NCI-H1092 treated with DMSO at 0.1 percent for 48 hours (cell line): ENCODE measurements at places on chromosomes 12 and 14.

GRCh38 chr14:77883847-77884238 lies 83.9 kb downstream of the ADCK1 start:
- DNase-seq = no peak

- DNase-seq = no peak
Observed at GRCh38 chr12:69095765-69096477, 143.4 kb upstream of the CPSF6 start.

DNA sequence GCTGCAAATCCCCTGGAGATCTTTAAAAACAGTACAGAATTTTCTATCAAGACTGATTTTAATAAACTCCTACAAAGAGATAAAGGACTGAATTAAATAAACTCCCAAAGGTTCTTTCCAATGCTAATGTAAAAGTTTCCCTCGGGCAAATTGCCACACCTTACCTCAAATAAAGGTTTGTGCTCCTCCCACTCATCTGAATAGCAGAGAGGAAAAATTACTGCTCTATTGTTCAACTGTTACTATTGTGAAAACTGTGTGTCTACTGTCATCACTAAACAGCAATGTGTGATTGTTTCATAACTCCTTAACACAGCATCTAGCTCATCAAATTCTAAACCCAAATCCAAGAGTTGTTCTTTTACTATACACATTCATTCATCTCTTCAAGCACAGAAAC lies 3.2 kb downstream of the SPTLC2 start:
- DNase-seq = no peak

DNA sequence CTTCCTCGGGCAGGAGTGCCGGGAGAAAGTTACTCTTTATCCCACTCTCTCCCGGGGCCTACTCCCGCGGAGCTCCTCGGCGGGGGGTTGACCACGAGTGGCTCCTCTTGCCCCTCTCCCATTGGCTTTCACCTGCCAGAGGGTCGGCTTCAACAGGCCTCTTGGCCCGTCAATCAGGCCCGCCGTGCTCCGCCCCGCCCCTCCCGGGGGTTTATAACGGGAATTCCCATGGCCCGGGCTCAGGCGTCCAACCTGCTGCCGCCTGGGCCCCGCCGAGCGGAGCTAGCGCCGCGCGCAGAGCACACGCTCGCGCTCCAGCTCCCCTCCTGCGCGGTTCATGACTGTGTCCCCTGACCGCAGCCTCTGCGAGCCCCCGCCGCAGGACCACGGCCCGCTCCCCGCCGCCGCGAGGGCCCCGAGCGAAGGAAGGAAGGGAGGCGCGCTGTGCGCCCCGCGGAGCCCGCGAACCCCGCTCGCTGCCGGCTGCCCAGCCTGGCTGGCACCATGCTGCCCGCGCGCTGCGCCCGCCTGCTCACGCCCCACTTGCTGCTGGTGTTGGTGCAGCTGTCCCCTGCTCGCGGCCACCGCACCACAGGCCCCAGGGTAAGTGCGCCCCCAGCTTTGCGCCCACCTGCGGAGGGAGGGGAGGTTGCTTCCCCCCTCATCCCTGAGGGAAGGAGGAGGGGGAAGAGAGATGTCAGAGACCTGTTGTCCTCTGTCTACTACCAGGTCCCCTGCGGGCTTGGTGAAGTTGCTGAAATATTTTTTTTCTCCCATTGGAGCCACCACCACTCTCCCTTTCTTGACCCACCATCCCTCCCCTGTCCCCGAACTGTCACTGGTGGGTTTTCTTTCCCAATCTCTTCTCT lies at the start of gene SMOC1:
Gene SMOC1, plus strand, starts transcription at position 242 of the 869 bp plus-strand sequence. Its CDS starts 263 bp downstream, at position 505.
- peak; percentile 69 for DNase-seq

GRCh38 chr14:28652782-28653181 lies 113.8 kb upstream of the FOXG1 start:
- DNase-seq = no peak

- DNase-seq = no peak
Observed at GRCh38 chr14:32134448-32135097, 57.5 kb downstream of the ARHGAP5 start.

DNA sequence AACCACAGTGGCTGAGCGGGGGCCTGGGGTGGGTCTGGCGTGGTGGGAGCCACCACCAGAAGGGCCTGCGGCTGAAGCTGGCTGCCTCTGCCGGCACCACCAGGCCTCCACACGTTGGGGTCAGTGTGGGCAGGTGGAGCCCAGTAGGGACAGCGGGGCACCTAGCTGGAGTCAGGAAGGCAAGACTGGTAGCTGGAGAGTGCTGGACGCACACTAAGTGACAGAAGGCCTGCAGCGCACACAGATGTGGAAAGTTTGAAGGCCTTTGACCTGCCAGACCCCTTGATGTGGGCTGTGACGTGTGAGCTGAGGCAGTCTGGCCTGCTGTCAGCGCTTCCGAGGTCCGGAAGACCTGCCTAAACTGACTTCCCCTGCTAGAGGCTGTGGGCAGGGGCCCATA lies 26.3 kb downstream of the RIN3 start:
- no peak for DNase-seq

DNA sequence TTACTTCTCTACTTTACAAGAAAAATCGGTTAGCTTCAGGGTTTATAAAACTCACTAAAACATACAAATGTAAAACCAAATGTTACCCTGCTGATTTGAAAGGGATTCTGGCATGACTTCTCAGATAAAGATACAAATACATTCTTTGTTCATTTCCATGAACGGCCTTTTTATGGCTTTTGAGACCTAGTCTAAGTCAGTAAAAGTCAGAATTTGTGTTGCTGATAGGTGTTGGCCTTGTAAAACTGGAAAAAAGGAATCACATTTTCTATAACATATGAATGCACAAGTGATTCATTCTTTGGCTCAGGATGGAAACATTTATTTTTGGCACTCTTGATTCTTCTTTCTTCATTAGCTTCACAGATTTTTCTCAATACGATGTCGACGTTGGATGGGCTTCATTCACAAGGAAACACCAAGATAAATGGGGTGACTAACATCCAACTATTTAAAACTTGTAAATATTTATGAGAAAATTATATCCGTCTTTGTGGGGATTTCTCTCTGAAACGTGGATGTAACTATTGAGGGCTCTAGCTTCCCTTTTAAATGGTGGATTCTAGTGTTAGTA lies 27.0 kb upstream of the CPM start:
- DNase-seq = no peak

- DNase-seq = no peak
Observed at GRCh38 chr14:99468836-99469592, 11.6 kb downstream of the SETD3 start.

DNA sequence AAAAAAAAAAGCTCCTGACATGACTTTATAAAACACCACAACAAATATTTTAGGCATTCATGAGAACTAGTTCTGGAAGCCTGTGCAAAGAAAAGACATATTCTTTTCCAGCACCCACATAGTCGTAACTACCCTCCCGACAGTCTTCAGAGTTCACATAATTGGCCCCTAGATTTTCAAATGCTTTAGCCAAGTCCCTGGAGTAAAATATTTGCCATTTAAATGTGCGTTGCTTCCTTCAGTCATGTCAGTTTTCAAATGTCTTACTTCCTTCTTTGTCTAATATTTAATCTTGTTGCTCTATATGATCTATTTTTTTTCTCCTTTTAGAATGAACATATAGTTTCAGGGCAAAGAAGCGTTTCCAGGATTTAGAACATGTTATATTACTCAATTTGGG lies 66.8 kb upstream of the KRAS start:
- DNase-seq = no peak

DNA sequence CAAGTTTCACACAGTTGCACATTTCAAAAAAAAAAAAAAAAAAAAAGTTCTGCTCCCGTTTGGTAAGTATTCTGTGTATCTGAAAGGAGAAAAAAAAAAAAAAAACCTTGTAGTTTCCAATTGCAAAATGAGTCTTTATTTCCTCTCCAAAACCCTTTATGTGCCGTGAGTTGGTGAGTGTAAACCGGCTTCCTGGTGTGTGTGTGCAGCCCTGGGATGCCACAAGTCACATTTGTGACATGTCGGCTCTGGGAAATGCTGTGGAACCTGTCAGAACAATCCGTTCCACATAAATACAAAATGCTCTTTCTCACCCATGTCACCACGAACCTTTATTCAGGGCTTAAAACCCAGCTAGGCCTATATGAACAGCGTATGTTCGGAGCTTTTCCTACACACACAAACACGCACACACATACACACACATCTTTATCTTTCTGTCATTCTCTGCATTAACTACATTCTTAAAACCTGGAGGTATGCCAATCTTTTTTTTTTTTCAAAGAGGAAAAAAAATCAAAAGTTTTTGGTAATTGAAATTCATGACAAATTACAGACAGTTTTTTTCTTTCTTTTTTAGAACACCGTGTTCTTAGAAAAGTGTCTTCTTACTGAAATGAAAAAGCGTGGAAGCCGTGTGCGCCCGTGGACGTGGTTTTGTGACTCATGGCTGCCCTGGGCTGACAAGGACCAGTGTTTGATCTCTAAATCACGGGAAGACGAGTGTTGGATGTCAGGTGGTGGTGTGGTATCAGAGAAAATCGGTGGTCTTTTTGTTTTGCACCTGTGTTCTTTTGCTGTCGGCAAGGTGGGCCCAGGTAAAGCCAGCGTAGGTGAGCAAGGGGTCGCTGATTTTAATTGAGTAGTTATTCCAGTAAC lies 612.0 kb downstream of the VRK1 start:
- DNase-seq = no peak

DNA sequence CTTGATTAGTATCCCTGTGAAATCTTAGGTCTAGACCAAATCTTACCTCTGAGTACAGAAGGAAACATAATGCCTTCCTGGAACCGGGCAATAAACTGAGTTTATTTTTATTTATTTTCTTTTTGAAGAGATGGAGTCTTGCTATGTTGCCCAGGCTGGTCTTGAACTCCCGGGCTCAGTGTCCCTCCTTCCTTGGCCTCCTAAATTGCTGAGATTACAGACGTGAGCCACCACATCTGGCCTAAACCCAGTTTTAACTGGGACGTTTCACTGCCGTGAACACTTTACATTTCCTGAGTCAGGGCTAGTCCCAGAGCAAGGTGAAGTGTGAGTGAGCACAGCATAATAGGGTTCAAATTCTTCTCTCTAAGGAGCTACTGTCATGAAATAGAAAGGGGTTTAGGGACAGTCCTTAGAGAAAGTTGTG lies 671 bp downstream of the GUCY2C start:
- no peak for DNase-seq

DNA sequence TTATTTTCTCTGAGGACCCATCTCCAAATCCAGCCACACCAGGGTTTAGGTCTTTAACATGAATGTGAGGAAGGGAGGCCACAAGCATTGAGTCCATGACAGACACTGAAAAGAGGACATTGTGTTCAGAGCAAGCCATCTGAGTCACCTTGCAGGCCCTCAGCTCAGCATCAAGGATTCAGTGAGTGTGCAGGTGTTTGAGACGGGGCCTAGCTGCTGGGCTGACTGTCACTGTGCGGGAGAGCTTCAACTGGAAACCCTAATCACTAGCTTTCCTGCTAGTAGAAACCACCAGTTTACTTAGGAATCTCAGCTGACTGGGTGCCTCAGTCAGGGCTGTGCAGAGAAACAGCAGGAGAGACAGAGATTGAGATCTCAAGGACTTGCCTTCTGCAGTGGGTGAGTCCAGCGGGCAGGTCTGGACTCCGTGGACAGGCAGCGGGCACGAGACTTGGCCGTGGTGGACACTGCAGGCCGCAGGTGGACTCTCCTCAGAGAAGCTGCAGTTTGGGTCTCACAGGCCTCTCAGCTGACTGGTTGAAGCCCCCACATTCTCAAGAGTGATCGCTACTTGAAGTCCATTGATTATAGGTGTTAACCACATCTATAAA lies 86.1 kb upstream of the DYNC1H1 start:
- DNase-seq = no peak

DNA sequence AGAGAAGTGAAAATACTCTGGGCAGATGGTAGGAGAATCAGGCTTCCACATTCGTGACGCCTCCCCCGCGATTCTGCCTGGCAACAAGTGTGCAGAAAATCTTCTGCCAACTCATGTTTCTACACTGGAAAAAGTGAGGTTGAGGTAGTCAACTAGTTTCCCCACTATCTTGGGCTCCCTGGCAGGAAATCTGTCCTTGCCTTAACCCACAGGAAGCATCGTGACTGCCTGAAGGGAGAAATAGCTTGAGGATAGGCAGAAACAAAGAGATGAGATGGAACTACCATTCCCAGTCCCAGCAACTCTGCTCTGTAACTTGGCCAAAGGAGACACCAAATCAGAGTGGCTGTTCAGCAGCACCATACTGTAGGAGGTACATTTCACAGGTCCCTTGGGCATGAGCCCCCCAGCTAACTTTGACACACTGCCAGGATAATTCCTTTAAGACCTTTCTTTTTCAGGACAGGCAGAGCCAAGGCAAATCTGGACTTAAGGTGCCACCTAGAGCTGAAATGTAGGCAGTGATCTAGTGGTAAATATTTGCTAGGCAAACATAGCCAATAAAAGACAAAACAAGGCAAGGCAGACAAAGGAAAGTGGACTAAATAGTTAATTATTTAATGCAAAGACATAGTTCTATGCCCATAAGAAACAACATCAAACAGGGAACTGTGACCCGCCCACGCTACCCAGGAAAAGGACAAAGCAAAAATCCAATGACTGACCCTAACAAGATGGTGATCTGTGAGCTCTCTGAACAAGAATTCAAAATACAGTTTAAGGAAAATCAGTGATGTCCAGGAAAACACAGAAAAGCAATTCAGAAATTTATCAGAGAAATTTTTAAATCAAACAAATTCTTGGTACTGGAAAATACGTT lies 205.1 kb downstream of the PTPRO start:
- DNase-seq = no peak

DNA sequence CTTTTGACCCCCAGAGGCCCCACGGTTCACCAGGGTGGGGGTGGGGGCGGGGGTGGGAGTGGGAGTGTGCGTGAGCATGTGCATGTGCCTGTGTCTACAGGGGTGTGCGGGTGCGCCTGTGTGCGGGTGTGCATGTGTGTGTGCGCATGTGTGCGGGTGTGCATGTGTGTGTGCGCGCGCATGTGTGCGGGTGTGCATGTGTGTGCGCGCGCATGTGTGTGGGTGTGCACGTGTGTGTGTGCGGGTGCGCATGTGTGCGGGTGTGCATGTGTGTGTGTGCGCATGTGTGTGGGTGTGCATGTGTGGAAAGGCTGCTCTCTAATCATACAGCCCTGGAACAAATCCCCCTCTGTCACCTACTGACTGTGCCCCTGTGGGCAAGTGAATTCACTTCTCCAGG lies 38.8 kb downstream of the RFLNA start:
- no peak for DNase-seq

DNA sequence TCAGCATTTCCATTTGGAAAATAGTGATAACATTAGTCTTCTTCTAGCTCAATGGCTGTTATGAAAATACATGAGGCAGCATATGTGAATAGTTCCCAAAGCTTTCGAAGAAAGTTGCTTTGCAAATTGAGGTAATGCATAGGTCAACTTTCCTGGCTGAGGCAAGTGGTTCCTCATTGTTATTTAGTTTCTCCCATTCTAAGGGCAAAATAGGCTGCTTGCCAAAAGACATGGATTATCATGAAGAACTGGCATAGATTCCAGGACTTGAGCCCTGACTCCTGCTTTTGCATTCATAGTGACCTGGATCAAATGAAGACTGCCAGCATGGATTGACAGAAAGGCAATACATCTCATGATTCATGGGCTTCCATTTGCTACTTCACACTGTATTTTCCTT lies 35.7 kb downstream of the LRFN5 start:
- no peak for DNase-seq

- DNase-seq = no peak
Observed at GRCh38 chr12:5467931-5468330, 36.0 kb downstream of the NTF3 start.
